ENCODE measurements at places on chromosomes 1 and 21. TPM values are rescaled to one million over a fixed set of nuclear protein-coding genes. Genes with fewer than 3 reads are reported as not detected.

Gene HSD11B1
- total RNA-seq, result 0.42 TPM

Gene ARHGEF16
- 3.2 TPM for total RNA-seq

Gene GRHL3
- 0.77 TPM for total RNA-seq

Gene CENPL
- 12.8 TPM for total RNA-seq

Gene RASAL2
- 17.1 TPM for total RNA-seq

Gene B3GALT5
- total RNA-seq, result 0.18 TPM

Gene LCE3D
- total RNA-seq, result 2.3 TPM

Gene ALPL
- total RNA-seq, result 0.50 TPM

Gene IGSF3
- total RNA-seq, result 19.3 TPM

Gene IGFN1
- 0.63 TPM for total RNA-seq

Gene SIPA1L2
- 6.3 TPM for total RNA-seq

Gene SLC45A1
- total RNA-seq, result 10.3 TPM

Gene SUCO
- 9.1 TPM for total RNA-seq

Gene GNAT2
- 0.17 TPM for total RNA-seq

Gene KLHDC8A
- 0.79 TPM for total RNA-seq

Gene ARMH1
- total RNA-seq, result 0.38 TPM

Gene AKR7A3
- total RNA-seq, result 0.32 TPM

Gene PRPF38B
- 19.5 TPM for total RNA-seq

Gene FOXE3
- total RNA-seq, result not detected

Gene TTC22
- total RNA-seq, result not detected

Gene CDK18
- 0.96 TPM for total RNA-seq

Gene PRDM15
- 2.9 TPM for total RNA-seq

Gene FAM72C
- 5.7 TPM for total RNA-seq

Gene WNT2B
- total RNA-seq, result 0.14 TPM

Gene PRELP
- 0.02 TPM for total RNA-seq

Gene LYSMD1
- 5.1 TPM for total RNA-seq

Gene CIART
- 2.2 TPM for total RNA-seq

Gene PAX7
- total RNA-seq, result 0.74 TPM

Gene PEAR1
- 7.2 TPM for total RNA-seq

Gene C4BPA
- 0.52 TPM for total RNA-seq

Gene DUSP23
- 77.7 TPM for total RNA-seq
